ENCODE measurements at places on chromosomes 11 and 22.

DNA sequence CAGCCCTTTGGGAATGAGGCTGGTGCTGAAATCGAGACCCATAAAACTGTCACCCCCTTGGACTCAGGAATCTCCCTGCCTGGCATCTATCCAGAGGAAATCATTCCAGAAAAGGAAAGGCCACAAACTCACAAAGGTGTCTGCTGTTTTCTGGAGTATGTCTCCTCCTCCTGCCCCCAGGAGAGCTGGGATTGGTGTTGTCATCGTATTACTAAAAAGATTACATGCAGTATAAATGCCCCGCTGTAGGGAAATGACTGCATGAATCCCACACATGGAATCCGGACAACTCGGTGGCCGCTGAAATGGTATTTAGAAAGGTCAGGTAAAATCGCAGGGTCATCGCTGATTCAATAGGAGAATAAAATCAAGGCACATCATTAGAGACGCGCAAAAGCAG is 18.9 kb upstream of the RFPL3 start:
- no peak for DNase-seq

DNA sequence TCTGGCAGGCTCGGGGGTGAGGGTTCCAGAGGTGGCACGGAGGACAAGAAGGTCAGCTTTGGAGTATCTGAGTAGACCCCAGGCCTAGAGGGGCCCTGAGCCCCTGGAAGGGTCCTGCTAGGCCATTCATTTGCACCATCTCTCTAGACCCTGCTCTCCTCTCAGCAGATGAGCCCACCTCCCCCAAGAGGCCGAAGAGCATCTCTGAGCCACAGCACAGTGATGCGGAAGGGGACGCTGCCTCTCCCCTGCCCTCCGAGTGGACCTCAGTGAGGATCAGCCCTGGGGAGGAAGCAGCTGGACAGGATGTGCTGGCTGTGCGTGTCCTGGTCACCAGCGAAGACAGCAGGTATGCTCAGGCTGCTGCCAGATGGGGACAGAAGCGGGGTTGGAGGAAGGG is 101.6 kb upstream of the PARVA start:
- peak; percentile 20 for DNase-seq

DNA sequence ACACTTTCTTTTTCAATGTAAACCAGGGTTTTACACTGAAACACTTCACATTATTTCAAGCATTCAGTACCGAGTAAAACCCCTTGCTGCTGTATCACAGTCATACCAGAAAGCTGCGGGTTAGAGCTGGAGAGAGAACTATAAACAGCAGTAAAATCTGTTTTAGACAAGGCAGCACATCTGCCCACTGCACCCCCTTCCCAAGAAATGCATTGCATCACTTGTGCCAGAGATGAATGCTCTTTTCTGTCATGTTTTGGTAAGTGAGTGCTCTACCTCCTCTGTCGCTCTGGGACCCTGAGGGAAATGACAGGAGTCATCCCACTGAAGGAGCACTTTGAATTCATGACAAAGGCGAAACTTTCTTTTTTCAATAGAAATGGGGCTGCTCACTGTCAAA is 107.2 kb downstream of the MAML2 start:
- DNase-seq: no peak

DNA sequence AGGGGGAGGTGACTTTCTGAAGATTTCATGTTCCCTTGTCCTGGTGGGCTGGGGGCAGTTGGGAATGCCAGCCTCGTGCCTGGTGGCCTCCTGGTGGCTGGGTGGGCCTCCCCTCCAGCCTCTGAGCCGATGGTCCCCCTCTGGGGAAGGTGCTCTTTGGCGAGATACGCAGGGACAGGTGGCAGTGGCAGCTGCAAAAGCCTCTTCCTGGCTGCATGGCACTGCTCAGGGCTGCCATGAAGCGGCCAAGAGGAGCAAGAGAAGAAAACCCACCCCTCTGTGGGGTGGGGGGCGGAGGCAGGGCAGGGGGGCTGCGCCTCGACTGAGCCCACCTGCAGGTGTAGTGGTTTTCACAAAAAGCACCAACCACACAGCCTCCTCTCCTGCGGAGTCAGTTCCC is 61.8 kb upstream of the PHF21B start:
- no peak for DNase-seq

DNA sequence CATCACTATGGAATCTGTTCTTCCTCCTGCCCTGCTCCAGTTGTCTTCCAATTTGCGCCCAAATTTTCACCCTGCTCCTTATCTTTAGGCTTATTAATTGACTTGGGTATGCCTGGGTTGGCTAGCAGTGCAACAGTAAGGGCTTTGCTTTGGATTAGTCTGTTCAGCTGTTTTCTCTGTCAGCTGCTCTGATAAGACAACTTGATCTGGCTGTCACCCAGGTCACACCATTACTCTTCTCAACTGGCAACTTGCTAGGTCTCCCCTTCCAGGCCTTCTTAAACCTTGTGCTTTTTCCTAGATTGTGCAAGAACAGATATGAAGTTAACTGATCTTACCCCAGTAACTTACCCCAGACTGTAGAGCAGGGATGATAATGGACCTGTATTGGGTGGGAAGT is 357.8 kb upstream of the LARGE1 start:
- no peak for DNase-seq

- no peak for DNase-seq
These were observed 415.3 kb upstream of the CADM1 start for GRCh38 chr11:115919341-115920091.

DNA sequence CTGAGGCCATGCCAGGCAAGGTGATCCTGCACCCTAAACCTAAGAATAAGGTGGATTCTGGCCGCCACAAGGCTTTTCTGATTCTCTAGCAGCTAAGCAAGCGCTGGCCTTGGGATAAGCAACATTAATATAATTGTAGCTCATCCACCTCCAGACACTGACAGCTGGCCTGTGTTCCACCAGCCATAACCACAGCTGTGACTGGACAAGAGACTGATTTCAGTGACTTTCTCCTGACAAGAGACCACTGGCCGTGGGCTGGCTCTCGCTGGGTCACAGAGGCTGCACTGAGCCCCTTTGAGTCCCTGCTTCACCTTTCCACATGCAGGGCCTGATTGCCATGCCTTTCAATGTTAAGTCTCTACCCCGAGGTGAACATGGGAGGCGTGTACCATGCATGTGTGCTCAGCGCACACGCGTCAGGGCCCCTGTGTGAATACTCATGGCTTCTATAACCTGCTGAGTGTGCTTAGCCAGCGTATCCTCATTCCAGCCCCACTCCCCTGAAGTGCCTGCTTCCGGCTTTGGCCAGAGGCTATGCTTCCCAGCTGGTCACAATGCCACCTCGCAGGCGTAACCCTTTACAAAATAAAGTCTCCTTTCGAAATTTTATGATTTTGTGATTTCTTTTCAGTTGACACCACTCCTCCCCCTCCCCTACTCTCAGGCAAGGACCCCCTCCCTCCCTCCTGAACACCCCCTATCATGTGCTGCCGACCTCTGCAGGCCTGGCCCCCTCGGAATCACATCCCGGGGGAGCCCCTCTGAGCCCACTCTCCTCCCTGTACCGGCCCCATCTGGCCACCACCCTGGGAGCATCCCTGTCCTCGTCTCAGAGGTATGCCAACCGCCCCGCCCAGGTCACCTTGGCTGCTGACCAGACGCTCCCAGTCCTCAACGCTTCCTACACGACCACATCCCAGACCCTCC is 128.1 kb downstream of the CTTN start:
- DNase-seq: peak; percentile 17

GRCh38 chr11:21622995-21623394 is 569.9 kb upstream of the ANO5 start:
- DNase-seq: no peak

- no peak for DNase-seq
These were observed 65.8 kb upstream of the CECR2 start for GRCh38 chr22:17303441-17303839.

- peak; percentile 80 for DNase-seq
These were observed 303.8 kb downstream of the NTM start for GRCh38 chr11:131674051-131674755.

DNA sequence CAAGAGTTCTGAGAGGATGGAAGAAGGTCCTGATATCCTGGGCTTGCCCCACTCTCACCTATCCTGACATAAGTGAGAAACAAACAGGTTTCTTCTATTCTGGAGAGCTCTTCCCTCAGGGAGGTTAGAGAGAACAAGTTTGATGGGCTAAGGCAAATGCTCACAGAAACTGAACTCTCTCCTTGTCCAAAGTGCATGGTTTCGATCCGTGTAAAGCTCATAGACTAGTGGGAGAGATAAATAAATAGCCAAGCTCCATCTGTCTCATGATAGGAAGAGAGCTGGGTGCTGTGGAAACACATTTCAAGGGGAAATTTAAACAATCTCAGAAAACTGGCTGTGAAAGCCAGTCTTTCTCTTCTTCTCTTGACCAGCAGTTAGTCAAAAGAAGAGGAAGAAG is 459.5 kb upstream of the LARGE1 start:
- no peak for DNase-seq

DNA sequence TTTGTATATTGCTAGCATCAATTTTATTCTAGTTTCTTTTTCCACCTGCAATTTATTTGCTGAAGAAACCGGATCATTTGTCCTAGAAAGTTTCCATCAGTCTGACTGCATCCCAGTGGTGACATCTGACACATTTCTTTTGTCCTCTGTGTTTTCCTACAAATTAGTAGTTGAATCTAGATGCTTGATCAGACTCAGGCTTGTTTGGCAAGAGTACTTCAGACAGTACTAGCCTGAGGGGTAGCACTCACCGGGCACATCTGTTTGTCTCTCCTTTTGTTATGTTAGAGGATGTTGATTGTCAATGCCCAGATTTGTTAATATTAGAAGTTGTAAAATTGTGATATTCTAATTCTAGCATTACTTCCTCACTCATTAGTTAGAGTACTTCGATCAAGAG is 204.8 kb downstream of the SWAP70 start:
- no peak for DNase-seq

GRCh38 chr11:70641369-70641768 is 243.0 kb downstream of the CTTN start:
- DNase-seq: no peak

DNA sequence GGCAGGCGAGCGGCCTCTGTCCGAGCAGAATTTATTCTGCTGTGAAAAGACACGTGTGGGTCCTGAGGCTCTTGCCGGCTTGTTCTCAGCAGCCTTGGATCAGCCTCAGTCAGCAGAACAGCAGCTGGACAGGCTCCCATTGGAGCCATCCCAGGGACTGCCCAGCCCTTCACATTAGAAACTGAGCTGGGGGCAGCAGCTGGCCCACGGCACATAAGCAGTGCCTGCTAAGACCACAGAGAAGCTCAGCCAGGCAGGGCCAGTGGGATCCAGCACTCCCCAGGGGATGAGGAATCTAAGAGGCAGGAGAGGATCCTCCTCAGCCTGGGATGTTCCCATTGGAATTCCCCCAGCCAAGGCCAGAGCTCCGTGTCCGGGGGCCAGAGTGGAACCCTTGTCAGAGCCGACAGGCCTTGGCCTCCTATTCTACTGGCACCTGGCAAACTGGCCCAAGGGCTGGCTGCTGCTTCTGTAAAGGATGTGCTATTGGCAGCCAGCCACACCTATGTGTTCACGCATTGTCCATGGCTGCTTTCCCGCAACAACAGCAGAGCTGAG is 18.2 kb downstream of the RTN4R start:
- DNase-seq: no peak

DNA sequence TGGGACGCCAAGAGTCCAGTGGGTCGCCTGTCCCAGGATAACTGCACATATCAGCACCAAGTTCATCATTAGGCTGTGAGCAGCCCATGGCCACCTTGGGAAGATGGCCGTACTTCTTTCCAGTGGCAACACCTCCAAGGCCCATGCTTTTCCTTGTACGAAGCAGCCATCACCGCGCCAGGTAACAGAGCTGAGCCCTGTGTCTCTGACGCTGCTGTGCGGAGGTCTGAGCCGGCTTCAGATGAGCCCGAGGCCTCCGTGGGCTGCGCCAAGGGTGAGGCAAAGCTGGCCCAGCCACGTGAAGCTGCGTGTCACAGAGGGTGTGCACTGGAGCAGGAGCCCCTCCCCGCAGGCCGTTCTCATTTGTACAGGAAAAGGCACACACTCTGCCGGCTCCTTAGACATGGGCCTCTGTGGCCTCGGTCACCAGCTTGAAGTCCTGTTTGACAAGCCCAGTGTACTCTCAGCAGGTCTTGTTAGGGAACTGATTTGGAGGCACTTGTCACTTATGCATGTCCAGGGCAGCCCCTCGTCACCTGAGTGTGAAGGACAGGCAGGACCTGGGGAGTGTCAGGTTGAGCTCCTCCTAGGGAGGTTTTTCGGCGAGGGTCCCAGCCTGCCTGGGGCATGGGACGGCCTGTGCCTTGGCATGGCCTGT is 401.5 kb downstream of the TBC1D22A start:
- DNase-seq: peak; percentile 46

- DNase-seq: peak; percentile 58
These were observed 177.2 kb downstream of the INSC start for GRCh38 chr11:15291885-15292284.

DNA sequence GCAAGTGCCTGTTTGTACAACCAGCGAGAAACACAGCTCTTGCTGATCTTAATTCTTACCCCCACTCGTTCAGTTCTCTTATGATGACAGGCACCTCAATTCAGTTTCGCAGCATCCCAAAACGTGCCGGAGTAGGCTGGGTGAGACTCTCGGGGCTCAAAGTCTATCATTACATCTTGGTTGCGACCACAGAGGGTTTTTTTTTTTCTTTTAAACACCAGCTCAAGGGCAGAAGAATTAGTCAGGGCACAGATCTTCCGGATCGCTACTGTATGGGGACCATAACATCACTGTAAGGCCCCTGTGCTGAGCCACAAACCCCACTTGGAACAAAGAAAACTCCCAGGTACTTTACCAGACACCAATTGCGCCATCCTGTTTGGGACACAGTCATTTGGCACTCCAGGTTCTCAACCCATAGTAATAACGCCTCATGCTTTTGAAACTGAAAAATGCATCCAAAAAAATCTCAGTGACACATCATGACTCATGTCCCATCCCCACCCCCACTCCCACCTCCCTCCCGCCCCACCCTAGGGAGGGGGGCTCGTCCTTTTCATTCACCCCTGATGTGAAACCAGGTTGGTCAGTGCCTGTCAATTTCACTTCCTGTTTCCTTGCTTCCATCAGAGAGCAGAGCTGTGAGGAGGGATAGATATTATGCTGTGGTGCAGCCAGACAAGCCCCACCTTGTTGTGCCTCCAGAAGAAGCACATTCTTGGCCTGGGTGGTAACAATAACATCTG is 41.0 kb upstream of the CD5 start:
- DNase-seq: no peak
